Left renal cortex interstitium (tissue), 4 donors: ENCODE measurements at places on chromosomes 7 and 10. TPM values are rescaled to one million over a fixed set of nuclear protein-coding genes. Genes with fewer than 3 reads are reported as not detected.

GRCh38 chr7:43291789-43292188, 179.3 kb downstream of the HECW1 start:
- no peak for DNase-seq

DNA sequence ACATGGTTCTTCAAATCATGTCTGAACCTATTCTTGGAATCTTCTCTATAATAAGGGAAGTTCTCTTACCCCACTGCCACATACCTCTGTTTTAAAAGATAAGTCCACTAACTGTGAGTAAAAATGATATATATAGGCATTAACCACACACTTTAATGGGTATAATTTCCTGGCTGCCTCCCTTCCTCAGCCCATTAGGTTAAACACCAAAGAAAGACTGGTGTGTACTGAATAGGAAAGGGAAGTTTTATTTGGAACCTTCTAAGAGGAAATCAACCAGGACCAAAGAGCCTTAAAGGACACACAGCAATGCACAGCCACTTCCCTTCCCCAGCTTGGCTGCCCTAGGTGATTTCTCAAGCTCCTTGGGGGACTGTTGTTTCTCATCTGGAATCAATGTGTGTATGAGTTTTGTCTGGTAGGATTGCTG, 5.0 kb upstream of the WBP1L start:
- DNase-seq, result no peak

DNA sequence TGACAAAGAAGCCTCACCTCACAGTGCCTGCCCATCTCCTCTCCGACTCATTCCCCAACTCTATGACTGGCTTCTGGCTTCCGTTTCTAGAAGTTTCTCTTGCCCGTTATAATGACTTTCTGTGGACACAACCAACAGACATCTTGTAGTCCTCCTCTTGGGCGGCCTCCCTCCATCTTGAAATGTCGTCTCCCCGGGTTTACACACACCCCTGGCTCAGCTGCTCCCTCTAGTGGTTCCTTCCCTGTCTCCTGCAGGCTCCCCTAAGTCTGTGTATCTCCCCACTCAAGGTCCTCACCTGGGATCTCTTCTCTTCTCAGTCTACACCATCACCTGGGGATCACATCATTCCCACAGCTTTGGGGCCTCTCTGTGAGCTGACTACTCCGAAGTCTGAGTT, 123.4 kb upstream of the NEBL start:
- DNase-seq, result no peak

The OR2A2 gene
- not detected for polyA plus RNA-seq
